ENCODE measurements at places on chromosomes 12 and 14. TPM values are rescaled to one million over a fixed set of nuclear protein-coding genes. Genes with fewer than 3 reads are reported as not detected.
A peak's percentile ranks its signal among the peaks of the same experiment; 100 is the strongest.

DNA sequence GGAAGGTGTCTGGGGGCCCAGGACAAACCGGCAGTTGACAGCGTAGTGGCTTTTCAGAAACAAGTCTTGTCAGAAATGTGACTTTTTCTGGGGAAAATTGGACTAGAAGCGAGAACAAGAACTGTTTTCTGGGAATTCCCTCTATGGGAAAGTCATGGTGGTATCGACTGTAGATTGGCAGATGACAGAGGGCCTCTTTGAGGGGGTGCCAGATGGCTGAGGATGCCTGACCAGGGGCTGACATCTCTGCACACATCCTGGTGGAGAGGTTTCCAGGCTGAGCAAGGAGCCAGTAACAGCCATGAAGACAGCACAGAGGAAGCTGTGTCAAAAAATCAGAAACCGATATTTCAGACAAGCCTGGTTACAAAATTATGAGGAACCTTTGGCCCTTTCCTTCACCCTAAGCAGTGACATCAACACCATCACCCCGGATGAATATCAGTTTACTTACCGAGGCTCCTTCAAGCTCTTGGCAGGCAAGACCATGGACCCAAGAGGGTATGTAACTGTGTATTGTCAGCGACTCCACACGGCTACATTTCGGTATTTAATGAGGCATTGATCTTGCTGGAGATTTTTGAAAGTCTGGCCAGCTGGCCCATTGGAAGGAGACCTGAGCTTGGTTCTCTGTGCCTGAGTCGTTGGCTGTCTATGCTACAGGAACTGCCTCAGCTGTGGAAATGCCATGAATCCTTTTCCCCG is 1525.3 kb upstream of the TMEM132C start:
- H3K4me1 ChIP-seq, result no peaks in the 10 kb centered on the region
- no peaks in the 10 kb centered on the region for H3K27me3 ChIP-seq
- H3K27ac ChIP-seq, result no peak overlapping the region
- no peak overlapping the region for H3K4me3 ChIP-seq
- no peak for DNase-seq

Gene SYNDIG1L
- total RNA-seq, result not detected

- no peak overlapping the region for H3K27ac ChIP-seq
- no peak overlapping the region for H3K4me3 ChIP-seq
- H3K27me3 ChIP-seq, result no peaks in the 10 kb centered on the region
- peaks cover 23% of the 10 kb centered on the region for H3K4me1 ChIP-seq
These were observed 70.4 kb downstream of the FUT8 start for GRCh38 chr14:65482757-65483438.

DNA sequence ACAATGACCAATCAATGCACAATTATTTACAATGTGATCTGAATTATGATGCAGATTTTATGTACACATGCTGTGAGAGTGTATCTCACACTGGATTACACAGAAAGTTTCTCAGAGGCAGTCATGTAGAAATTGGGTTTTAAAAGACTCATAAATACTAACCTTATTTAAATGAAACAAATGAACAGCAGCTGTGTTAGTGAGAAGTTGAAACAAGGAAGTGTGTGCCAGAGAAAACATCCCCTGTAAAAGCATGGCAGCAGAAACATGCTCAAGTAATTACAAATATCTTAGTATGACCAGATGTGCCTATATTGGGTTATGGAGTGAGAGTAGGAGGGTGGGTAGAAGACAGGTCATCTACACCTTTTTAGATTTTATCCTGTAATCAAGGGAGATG is 723.7 kb downstream of the C12orf50 start:
- H3K36me3 ChIP-seq, result no peaks in the 10 kb centered on the region
- no peak for DNase-seq
- H3K27me3 ChIP-seq, result no peaks in the 10 kb centered on the region
- no peak overlapping the region for H3K4me3 ChIP-seq
- H3K27ac ChIP-seq, result no peak overlapping the region
- no peaks in the 10 kb centered on the region for H3K4me1 ChIP-seq

DNA sequence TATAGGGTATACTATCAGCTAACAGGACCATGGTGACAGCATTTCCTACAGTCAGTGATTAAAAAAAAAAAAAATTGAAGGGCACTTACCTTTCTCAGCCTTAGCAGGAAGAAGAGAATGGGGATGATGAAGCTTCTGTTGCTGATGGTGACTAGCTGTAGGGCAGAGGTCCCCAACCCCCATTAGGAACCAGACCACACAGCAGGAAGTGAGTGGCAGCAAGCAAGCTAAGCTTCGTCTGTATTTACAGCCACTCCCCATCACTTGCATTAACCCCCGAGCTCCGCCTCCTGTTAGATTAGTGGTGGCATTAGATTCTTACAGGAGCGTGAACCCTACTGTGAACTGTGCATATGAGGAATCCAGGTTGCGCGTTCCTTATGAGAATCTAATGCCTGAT is 91.3 kb upstream of the USP44 start:
- peaks cover 6% of the 10 kb centered on the region for H3K4me1 ChIP-seq
- H3K36me3 ChIP-seq, result no peaks in the 10 kb centered on the region
- no peak overlapping the region for H3K4me3 ChIP-seq
- no peak overlapping the region for H3K27ac ChIP-seq

Gene SLC5A8
- total RNA-seq, result not detected

Gene PTGES3
- 241 TPM for total RNA-seq

DNA sequence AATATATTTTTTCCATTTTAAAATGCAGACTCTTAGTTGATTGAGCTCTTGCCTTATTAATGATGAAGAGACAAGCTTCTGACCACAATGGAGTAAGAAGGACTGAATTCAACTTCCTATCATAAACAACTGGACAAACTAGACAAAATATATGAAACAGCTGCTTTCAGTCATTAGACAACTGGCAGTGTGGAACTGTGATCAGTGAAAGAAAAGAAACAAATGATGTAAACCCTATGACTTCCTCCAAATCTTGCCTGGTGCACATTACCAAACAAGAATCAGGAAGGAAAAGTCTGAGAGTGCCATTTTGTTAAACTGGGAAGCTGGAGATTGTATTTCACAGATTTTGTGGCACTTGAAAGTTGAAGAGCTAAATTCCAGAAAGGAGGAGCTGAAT is 154.7 kb upstream of the ATXN7L3B start:
- no peaks in the 10 kb centered on the region for H3K27me3 ChIP-seq
- H3K27ac ChIP-seq, result no peak overlapping the region
- no peak for DNase-seq
- no peak overlapping the region for H3K4me3 ChIP-seq
- no peaks in the 10 kb centered on the region for H3K36me3 ChIP-seq

Gene PLEKHD1
- 0.50 TPM for total RNA-seq

DNA sequence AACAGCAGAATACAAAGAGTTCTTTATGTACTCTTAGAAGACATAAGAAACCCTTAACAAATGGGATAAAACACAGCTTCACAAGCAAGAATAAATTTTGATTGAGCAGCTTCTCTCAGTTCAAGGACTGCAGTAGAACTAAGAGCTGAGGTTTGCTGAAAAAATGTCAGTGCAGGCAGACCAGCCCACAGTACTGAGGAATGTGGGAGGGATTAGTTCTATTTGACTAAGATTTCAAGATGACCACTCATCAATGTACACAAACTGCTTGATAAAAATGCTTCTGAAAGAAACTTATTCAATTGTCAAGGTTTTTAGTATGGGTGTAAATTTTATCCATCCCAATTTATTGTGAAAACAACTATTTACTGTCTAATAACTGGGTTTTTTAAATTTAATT is 138.4 kb downstream of the SEC23A start:
- DNase-seq, result peak; percentile 48
- H3K36me3 ChIP-seq, result no peaks in the 10 kb centered on the region
- H3K4me3 ChIP-seq, result no peak overlapping the region
- no peaks in the 10 kb centered on the region for H3K27me3 ChIP-seq

DNA sequence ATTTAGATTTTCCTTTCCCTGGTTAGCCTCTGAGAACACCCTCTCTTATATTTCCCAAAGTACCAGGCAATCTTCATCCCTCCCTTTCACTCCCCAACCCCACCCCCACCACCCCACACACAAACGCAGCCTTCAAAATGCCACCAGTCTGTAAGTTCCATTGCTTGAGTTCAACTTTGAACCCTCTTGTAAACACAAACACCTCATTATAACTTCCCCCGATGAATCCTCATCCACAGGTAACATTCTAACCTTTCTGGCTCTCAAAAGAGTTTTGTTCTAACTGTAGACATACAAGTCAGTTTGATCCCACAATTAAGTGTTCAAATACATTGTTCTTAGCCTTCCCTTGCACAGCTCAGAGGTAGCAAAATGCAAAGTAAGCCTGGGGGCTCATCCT is 199.4 kb upstream of the FOXN3 start:
- no peaks in the 10 kb centered on the region for H3K36me3 ChIP-seq
- H3K4me1 ChIP-seq, result no peaks in the 10 kb centered on the region
- no peak overlapping the region for H3K27ac ChIP-seq
- no peaks in the 10 kb centered on the region for H3K27me3 ChIP-seq
- H3K4me3 ChIP-seq, result no peak overlapping the region

Gene A2ML1
- not detected for total RNA-seq

Gene SPTB
- 1.7 TPM for total RNA-seq

- no peaks in the 10 kb centered on the region for H3K27me3 ChIP-seq
- H3K36me3 ChIP-seq, result no peaks in the 10 kb centered on the region
- H3K27ac ChIP-seq, result no peak overlapping the region
- H3K4me3 ChIP-seq, result no peak overlapping the region
These were observed 61.2 kb downstream of the ATXN7L3B start for GRCh38 chr12:74598819-74599218.

DNA sequence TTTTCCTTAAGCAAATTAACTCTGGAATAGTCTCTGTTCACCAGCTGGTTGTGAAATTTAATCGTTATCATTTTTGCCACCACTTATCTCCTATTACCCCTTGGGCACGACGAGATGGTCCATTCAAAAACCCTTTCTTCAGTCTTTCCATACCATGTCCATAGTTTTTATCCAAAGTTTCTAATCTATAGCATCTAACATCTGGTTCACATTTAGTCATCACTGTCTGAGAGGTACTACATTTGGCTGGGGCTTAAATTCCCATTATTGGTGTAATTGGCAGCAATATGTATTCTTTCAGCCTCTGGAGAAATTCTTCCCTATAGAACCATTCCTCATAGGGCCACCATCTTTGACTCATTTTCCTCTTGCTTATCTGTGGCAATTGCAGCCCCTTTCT is 163.5 kb downstream of the CCER1 start:
- H3K27me3 ChIP-seq, result no peaks in the 10 kb centered on the region
- no peaks in the 10 kb centered on the region for H3K4me1 ChIP-seq
- H3K27ac ChIP-seq, result no peak overlapping the region
- no peak for DNase-seq
- H3K4me3 ChIP-seq, result no peak overlapping the region

GRCh38 chr14:82224610-82225009 is 691.0 kb upstream of the SEL1L start:
- no peaks in the 10 kb centered on the region for H3K4me1 ChIP-seq
- H3K27me3 ChIP-seq, result no peaks in the 10 kb centered on the region
- no peak overlapping the region for H3K27ac ChIP-seq
- DNase-seq, result no peak
- no peaks in the 10 kb centered on the region for H3K36me3 ChIP-seq

Gene ATP23
- 6.6 TPM for total RNA-seq

GRCh38 chr14:26204728-26205479 is 392.9 kb downstream of the NOVA1 start:
- H3K4me3 ChIP-seq, result no peak overlapping the region
- H3K36me3 ChIP-seq, result no peaks in the 10 kb centered on the region
- H3K27ac ChIP-seq, result no peak overlapping the region
- H3K4me1 ChIP-seq, result no peaks in the 10 kb centered on the region
- H3K27me3 ChIP-seq, result no peaks in the 10 kb centered on the region
- DNase-seq, result no peak

- no peaks in the 10 kb centered on the region for H3K4me1 ChIP-seq
- no peak for DNase-seq
- H3K27me3 ChIP-seq, result no peaks in the 10 kb centered on the region
- no peaks in the 10 kb centered on the region for H3K36me3 ChIP-seq
These were observed 280.0 kb upstream of the RTL1 start for GRCh38 chr14:101183376-101184103.

DNA sequence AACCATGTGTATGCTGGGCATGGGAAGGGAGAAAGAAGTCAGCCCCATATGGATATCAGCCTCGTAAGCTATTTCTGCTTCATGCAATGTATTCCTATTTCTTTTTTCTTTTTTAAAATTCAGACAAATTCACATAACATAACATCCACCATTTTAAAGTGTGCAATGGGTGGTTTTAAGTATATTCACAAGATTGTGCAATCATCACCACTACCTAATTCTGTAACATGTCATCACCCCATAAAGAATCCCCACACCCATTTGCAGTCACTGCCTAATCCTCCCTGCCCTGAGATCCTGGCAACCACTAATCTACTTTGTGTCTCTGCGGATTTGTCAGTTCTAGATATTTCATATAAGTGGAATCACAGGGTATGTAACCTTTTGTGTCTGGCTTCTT is 9.5 kb downstream of the POMT2 start:
- no peak for DNase-seq
- H3K36me3 ChIP-seq, result no peaks in the 10 kb centered on the region
- no peaks in the 10 kb centered on the region for H3K27me3 ChIP-seq
- no peak overlapping the region for H3K4me3 ChIP-seq
- H3K4me1 ChIP-seq, result peaks cover 40% of the 10 kb centered on the region

Gene MMP14
- 62.9 TPM for total RNA-seq

- peak; percentile 24 for DNase-seq
- H3K27ac ChIP-seq, result no peak overlapping the region
- no peaks in the 10 kb centered on the region for H3K36me3 ChIP-seq
- H3K4me1 ChIP-seq, result no peaks in the 10 kb centered on the region
These were observed 8.3 kb downstream of the TRAF3 start for GRCh38 chr14:102785595-102785963.

Gene PGF
- 8.9 TPM for total RNA-seq

Gene RIN3
- total RNA-seq, result 20.7 TPM

Gene SAV1
- 28.3 TPM for total RNA-seq

Gene RASAL1
- total RNA-seq, result not detected

DNA sequence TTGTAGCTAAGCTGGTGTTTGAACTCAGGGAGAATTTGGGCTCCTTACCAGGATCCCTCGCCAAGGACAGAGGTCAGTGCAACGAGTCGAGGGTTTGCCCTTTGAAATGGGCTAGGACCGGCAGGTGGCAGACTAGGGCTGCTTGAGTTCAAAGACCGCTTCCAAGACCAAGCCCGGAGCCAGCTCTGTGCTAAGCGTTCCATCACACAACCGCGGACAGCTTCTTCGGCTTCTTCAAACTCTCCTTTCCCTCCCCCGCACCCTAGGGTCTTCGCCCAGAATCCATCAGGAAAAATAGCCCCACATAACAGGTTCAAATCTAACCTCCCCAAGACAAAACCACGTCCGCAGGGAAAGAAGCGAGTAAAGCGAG is 705 bp upstream of the FLVCR2 start:
- H3K36me3 ChIP-seq, result no peaks in the 10 kb centered on the region
- peaks cover 15% of the 10 kb centered on the region for H3K4me1 ChIP-seq
- peak overlapping the region; percentile 78 for H3K27ac ChIP-seq
- H3K4me3 ChIP-seq, result peak overlapping the region; percentile 61
- no peaks in the 10 kb centered on the region for H3K27me3 ChIP-seq

GRCh38 chr12:42981379-42981778 is 391.8 kb upstream of the PRICKLE1 start:
- H3K4me1 ChIP-seq, result no peaks in the 10 kb centered on the region
- no peak overlapping the region for H3K27ac ChIP-seq
- no peaks in the 10 kb centered on the region for H3K27me3 ChIP-seq
- no peak overlapping the region for H3K4me3 ChIP-seq
- DNase-seq, result no peak

- no peaks in the 10 kb centered on the region for H3K27me3 ChIP-seq
- H3K36me3 ChIP-seq, result no peaks in the 10 kb centered on the region
- no peak for DNase-seq
These were observed 17.7 kb downstream of the CLEC2D start for GRCh38 chr12:9687228-9687627.

Gene ACVR1B
- total RNA-seq, result 112 TPM

- H3K4me1 ChIP-seq, result no peaks in the 10 kb centered on the region
- H3K27me3 ChIP-seq, result no peaks in the 10 kb centered on the region
- no peak for DNase-seq
These were observed 83.3 kb upstream of the KCNH3 start for GRCh38 chr12:49455501-49455900.

Gene PLEKHA5
- 79.2 TPM for total RNA-seq

Gene LALBA
- not detected for total RNA-seq

Measured in Caco-2 (cell line).